ENCODE measurements at places on chromosomes 1 and 21. TPM values are rescaled to one million over a fixed set of nuclear protein-coding genes. Genes with fewer than 3 reads are reported as not detected.
A peak's percentile ranks its signal among the peaks of the same experiment; 100 is the strongest.

GRCh38 chr1:12614402-12615158, 3.4 kb downstream of the DHRS3 start:
- H3K36me3 ChIP-seq, result no peaks in the 10 kb centered on the region
- H3K27ac ChIP-seq, result no peak overlapping the region
- DNase-seq, result no peak
- peaks cover 5% of the 10 kb centered on the region for H3K27me3 ChIP-seq
- H3K4me3 ChIP-seq, result no peak overlapping the region

DNA sequence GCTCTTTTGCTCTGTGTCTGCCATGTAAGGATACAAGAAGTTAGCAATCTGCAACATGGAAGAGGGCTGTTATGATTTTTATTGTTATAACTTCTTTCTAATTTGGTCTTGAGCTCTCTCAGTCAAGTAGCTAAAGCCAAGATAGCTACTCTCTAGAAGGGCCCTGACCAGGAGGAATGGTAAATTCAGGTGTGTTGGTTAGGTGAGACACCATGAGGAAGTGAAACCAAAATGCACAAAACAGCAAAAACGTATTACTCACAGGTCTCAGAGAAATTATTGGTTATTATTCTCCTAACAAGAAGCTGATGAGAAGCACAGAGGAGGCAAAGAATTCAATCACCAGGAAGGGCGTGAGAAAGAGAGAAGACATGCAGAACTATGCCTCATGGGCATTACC, 51.8 kb upstream of the INSL5 start:
- H3K27me3 ChIP-seq, result no peaks in the 10 kb centered on the region
- H3K4me1 ChIP-seq, result no peaks in the 10 kb centered on the region
- H3K4me3 ChIP-seq, result no peak overlapping the region
- no peaks in the 10 kb centered on the region for H3K36me3 ChIP-seq

GRCh38 chr1:168767894-168768584, 39.0 kb upstream of the DPT start:
- no peaks in the 10 kb centered on the region for H3K27me3 ChIP-seq
- no peak overlapping the region for H3K27ac ChIP-seq
- no peak for DNase-seq
- no peaks in the 10 kb centered on the region for H3K4me1 ChIP-seq
- H3K36me3 ChIP-seq, result no peaks in the 10 kb centered on the region

GRCh38 chr1:7422561-7422960, 348.5 kb upstream of the VAMP3 start:
- no peak for DNase-seq
- no peak overlapping the region for H3K27ac ChIP-seq
- no peaks in the 10 kb centered on the region for H3K27me3 ChIP-seq
- H3K36me3 ChIP-seq, result no peaks in the 10 kb centered on the region
- no peaks in the 10 kb centered on the region for H3K4me1 ChIP-seq

DNA sequence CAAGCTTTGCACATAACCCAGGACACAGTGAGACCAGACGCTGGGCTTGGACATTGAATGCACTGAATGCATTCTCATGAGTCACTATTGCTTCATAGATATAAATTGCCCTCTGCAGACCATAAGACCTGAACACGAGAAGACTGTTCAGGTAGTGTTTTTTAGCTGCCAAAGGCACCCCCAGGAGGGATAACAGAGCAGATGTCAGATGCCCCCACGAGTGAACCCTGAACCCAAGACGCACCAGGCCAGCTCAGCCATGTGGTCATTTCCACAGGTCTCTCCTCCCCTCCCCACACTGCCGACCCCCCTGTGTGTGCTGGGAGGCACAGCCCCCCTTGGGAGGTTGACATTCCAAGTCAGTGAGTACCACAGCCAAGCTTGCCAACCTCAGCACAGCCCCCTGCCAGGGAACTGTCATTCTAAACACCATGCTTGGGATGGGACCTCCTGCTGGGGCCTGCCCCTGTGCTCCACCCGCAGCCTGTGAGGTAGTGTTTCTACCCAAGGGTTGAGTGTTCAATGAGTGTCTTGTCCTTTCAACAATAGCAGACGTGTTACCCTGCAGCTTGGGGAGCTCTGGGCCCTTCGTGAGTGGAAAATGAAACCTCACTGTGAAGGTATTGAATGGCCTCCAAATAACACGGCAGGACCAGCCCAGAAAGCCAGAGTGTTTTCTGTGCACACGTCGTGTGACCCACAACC, 68.2 kb downstream of the PSMG1 start:
- no peak overlapping the region for H3K4me3 ChIP-seq
- no peaks in the 10 kb centered on the region for H3K27me3 ChIP-seq
- peak overlapping the region; percentile 53 for H3K27ac ChIP-seq
- peaks cover 30% of the 10 kb centered on the region for H3K4me1 ChIP-seq
- no peaks in the 10 kb centered on the region for H3K36me3 ChIP-seq
- peak; percentile 85 for DNase-seq

CELA3A gene
- total RNA-seq, result not detected

KRTAP12-2 gene
- not detected for total RNA-seq

LCE1F gene
- not detected for total RNA-seq

CXADR gene
- not detected for total RNA-seq
